C1 segment of cervical spinal cord (tissue), 14 donors: ENCODE measurements at places on chromosomes 12 and 14.

- DNase-seq, result peak; percentile 6
Measured at GRCh38 chr12:63802012-63802608, 22.4 kb downstream of the RXYLT1 start.

GRCh38 chr12:52915637-52916036, 10.8 kb upstream of the KRT8 start:
- DNase-seq, result no peak

GRCh38 chr12:112261559-112261958, 120.7 kb downstream of the HECTD4 start:
- no peak for DNase-seq

- DNase-seq, result no peak
Measured at GRCh38 chr12:92426332-92426731, 276.5 kb upstream of the PLEKHG7 start.

- no peak for DNase-seq
Measured at GRCh38 chr12:51689983-51690382, 99.0 kb downstream of the SCN8A start.

DNA sequence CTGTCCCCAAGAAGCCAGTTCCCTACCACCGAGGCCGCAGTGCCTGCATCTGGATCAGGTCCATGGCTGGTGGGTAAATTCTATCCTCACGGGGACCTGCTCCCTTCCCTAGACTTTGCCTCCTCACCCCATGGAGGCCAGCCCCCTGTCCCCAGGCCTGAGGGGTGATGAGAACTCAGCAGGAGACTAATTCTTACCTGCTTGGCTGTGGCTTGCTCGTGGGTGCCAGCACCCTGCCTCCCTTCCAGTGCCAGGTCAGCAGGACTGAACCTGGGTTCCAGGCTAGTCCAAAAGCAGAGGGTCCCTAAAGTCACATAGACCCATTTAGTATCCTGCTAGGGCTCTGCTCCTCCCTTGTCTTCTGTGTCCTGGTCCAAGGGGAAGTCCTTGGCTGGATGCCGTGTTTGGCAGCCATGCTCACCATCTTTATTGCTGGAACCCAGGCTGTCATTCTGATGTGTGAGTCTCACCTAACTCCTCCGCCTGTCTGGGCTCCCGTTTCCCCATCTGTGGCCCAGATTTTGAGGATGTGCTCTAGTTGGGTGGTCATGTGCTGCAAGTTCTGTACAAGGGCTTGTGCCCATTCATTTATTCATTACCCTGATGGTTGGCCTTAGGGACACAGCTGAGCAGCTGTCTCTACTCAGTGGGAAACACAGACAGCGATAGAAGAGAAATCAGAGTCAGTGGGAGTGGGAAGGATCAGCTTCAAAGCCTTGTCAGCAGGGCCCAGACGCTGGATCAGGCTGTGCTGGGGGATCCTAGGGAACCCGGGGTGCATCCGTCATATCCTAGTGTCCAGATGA, 949 bp downstream of the PLBD2 start:
- DNase-seq, result no peak

GRCh38 chr12:71134405-71134804, 23.4 kb downstream of the TSPAN8 start:
- no peak for DNase-seq

GRCh38 chr12:4975574-4975973, 65.9 kb downstream of the KCNA1 start:
- no peak for DNase-seq

DNA sequence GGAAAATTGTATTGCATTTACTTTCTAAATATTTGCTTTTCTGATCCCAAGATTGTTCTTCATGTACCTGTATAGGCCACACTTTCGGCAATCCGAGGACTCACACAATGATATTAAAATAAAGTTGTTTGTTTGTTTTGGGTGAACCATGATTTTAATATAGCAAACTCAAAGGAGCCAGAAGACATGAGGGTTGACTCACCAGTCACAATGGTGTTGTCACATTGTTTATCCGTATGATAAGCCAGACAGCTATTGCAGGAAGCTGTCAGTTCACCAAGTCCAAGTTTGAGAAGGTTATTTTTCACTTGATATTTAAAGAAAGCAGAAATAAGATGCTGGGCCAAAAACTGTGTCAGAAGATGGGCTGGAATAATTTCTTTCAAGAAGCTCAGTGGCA, 67.1 kb upstream of the CPM start:
- DNase-seq, result no peak

DNA sequence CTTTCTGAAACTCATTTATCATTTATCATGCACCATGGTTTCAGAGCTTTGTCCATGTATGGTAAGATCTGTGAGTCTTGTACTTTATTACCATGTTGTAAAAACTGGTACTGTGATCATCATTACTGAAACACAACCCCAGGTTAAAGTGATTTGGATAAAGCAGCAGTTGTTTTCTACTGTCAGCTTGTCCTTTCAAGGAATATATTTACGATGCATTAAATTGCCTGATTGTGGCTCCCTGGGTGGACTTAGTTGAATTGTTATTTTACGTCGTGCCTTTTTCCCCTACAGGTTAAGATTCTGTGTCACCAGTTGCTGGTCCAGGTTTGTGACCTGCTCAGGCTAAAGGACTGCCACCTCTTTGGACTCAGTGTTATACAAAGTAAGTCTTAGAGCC, 46.1 kb downstream of the FRMD6 start:
- no peak for DNase-seq

- DNase-seq, result no peak
Measured at GRCh38 chr14:53619691-53620231, 336.9 kb downstream of the BMP4 start.

DNA sequence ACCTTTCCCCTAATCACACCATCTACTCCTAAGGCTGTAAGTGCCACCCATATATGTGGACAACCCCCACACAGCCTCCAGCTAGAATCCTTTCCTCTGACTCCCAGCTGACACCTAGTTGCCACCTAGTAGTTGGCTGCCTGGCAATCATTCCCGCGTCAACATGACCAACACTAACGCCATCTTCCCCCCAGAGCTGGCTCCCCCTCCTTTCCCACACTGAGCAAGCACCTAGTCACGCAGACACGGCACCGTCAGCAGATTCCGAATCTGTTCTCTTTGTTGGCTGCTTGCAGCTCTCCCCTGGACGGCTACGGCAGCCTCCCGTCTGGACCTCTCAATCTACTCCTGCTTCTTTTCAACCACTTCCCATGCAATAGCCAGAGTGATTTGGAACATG, 27.7 kb downstream of the UBR7 start:
- no peak for DNase-seq

DNA sequence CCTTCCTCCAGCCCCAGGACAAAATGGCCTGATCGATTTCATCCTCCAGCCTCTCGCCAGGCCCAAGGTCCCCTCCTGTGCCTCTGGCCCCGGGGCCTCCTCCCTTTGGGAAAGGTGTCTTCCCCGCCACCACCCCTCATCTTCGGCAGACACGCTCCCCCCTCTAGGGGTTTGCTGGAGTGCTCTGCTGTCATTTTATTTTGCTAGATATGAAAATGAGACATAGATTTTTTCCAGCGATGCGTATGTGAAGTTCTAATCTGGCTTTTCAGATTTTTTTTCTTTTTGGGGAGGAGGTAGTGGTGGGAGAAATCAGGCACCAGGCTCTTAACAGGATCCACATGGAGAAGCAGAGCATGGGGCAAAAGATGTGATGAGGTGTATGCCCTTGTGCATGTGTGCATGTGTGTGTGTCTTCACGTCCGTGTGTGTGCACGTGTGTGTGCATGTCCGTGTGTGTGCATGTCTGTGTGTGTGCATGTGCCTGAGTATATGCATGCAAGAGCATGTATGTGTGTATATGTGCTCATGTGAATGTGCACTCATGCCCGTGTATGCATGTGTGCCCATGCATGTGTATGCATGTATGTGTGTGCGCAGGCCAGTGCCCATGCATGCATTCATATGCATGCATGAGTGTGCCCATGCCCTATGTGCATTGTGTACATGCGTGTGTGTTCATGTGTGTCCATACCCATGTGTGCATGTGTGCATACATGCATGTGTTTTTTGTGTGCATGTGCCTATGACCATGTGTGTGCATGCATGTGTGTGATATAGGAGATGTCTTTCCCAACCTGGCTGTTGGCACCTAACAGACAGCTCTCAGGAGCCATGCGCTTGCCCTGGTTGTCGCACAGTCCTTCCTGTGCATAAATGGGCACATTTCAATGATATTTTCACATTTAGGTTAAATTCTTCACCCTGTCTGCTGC, 203.0 kb downstream of the RBM19 start:
- no peak for DNase-seq

- no peak for DNase-seq
Measured at GRCh38 chr14:22448905-22449599, 140.0 kb downstream of the DAD1 start.

GRCh38 chr14:55650992-55651391, 71.0 kb downstream of the KTN1 start:
- no peak for DNase-seq

GRCh38 chr12:58416236-58416635, 474.9 kb downstream of the ATP23 start:
- no peak for DNase-seq

- DNase-seq, result no peak
Measured at GRCh38 chr14:64081174-64081746, 212.9 kb downstream of the ESR2 start.

DNA sequence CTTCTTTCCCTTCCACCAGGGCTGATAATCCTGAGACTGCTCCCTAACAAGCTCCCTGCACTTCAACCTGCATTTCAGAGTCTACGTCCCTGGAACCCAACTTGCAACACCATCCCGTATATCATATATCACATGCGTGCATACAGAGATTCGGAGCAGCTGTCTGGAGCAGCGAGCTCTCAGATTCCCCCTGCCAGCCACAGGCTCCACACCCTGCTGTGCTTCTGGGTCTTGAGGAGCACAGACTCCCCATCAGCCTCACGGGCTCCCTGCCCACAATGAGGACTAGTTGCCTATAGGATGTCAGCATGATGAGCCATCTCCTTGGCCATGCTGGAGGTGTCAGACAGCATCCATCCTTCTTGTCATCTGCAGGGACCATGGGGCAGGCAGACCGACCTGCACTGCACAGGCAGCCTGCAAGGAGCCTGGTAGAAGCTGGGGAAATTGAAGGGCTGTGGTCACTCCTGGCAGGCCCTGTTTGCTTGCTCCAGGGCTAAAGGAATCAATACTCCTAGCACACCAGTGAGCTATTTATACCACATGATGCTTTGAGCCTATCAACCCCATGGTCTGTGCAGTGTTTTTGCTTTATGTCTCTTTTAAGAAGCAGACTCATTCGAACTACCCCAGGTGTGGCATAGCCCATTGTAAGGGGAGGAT, 19.6 kb upstream of the HDAC7 start:
- DNase-seq, result no peak

DNA sequence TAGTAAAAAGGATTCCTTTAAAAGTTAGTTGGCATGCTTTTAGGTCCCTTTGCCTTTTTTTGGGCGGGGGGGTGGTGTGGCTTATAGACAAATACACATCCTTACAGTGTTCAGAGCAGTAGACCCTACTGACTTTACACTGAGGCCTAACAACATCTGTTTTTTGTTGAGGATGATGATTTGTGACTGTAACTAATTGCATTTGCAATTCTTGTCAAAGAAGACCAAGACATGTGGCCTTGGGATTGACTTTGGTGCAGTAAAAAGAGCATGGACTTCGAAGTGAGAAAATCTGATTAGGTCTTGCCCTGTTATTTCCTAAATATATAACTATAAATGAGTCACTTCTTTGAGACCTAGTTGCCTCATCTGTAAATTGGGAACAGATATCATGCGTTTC, 77.3 kb downstream of the TRHDE start:
- DNase-seq, result no peak
